ENCODE measurements at places on chromosomes 11 and 22.

- DNase-seq = no peak
Measured at GRCh38 chr11:115169251-115169650, 335.0 kb downstream of the CADM1 start.

DNA sequence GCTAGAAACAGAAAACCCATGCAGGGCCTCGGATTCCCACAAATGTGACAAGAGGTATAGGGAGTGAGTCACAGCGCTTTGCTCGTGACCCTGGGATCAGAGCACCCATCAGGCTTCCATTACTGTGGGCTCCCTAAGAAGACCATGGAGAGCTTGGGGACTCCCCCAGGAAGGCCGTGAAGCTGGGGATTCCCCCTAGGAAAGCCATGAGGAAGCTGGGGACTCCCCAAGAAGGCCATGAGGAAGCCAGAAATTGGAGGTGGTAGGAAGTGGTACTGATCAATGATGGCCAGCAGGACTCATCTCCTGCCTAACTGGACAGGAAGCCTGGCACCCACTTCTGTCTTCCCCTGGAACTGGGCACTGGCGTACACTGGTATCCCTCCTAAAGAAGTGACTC, 10.1 kb upstream of the DCPS start:
- DNase-seq = no peak

DNA sequence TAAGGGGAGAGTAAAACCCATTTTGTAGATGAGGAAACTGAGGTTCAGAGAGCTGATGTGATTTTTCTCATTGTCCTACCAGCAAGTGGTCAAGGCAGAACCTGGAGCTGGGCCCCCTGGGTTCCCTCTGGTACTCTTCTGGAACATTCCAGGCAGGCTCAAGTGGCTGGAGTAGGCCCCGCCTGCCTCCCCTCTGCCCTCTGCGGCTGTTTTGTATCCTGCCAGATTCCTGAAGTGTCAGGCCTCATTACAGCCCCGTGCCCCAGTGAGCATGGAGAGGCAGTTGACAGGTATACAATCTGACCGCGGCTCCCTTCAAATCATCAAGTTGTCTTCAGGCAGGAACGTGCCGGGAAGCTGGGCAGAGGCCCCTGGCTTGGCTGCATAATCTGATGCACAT, 94.6 kb upstream of the CD82 start:
- DNase-seq = no peak

- no peak for DNase-seq
Measured at GRCh38 chr22:24486501-24486921, 8.6 kb upstream of the UPB1 start.

DNA sequence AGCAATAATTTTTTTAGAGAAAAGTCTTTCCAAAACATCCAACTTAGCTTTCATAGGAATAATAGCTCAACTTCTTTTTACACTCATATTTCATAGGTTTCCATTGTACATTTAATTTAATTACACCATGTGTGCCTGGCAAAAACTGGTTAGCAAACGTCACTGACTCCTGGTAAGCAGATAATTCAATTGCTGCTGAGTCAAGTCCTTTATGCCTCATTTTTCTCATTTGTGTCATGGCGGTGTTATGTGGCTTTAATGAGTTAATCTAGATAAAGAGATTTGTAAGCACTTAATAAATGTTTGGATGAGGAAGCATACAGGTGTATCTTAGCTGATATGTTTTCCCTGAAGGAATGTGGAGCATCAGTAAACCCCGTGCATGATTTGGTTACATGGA, 41.2 kb upstream of the PAK1 start:
- no peak for DNase-seq

DNA sequence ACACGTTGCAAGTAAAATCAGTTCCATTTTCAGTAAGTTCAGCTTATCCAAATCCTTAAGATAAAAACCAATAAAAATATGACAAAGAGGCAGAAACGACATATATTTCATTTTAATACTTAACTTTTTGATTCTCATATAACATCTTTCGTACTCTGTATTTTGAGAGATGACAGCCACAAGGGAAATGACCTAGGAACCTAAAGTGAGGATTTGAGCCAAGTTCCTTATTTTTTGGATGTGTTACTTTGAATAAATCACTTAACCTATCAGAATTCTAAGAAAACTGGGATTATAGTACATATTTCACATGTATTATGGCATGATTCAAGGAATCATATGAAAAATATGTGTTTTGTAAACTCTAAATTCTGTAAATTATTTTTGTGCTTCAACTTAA, 143.6 kb upstream of the TRPC6 start:
- no peak for DNase-seq

- no peak for DNase-seq
Measured at GRCh38 chr11:102283116-102283485, 34.2 kb upstream of the BIRC3 start.

DNA sequence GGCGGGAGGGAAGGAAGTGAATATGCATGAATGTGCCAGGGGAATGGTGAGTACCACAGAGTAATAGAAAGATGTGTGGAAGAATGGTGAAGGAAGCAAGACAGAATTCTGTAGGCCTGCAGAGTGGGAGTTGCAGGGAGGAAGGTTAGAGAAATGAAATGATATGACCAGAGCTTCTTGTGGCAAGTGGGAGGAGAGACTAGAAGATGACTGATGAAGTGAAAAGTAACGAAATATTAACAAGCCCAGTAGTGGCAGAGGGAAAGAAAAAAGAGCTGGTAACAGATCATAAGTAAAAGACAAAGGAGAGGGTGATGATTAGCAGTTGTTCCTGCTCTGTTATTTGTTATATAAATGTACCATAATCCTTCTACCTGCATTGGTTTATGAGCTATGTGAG, 1.0 kb upstream of the ALKBH8 start:
- no peak for DNase-seq

- no peak for DNase-seq
Measured at GRCh38 chr11:69293819-69294505, at the start of gene MYEOV. Gene MYEOV (plus strand): TSS chr11:69294155. CDS start chr11:69295355, 1,200 bp downstream.

DNA sequence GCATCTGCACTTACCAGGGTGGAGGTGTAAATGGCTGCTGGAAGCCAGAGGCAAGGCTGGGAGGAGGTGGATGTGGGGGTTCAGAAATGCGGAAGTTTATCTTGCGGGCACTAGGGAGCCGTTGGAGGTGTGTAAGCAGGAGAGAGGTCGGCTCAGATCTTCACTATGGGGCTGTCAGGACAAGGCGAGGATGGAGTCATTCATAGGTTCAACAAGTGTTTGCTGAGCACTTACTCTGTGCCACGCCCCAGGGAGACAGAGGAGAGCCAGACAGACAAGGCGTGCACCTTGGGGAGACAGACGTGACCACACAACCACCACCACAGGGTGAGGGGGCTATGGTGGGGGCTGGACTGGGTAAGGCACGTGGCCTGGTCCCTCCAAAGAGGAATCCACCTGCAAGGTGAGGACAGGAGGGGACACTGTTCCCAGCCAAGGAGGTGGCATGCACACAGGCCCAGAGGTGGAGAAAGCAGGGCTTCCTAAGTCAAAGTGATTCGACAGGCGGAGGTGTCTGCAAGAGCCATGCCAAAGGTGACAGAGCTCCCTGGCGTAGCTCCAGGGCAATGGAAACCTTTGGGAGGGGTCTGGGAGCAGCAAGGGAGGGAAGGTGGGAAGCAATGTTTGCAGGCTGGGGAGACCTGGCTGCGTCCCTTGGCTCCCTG, 30.8 kb upstream of the TCF20 start:
- DNase-seq = no peak

GRCh38 chr11:19541521-19542049, 171.1 kb upstream of the NAV2 start:
- no peak for DNase-seq

GRCh38 chr11:819943-820649, 1.4 kb downstream of the PNPLA2 start:
- peak; percentile 76 for DNase-seq

- no peak for DNase-seq
Measured at GRCh38 chr11:46267930-46268329, 9.5 kb upstream of the CREB3L1 start.

DNA sequence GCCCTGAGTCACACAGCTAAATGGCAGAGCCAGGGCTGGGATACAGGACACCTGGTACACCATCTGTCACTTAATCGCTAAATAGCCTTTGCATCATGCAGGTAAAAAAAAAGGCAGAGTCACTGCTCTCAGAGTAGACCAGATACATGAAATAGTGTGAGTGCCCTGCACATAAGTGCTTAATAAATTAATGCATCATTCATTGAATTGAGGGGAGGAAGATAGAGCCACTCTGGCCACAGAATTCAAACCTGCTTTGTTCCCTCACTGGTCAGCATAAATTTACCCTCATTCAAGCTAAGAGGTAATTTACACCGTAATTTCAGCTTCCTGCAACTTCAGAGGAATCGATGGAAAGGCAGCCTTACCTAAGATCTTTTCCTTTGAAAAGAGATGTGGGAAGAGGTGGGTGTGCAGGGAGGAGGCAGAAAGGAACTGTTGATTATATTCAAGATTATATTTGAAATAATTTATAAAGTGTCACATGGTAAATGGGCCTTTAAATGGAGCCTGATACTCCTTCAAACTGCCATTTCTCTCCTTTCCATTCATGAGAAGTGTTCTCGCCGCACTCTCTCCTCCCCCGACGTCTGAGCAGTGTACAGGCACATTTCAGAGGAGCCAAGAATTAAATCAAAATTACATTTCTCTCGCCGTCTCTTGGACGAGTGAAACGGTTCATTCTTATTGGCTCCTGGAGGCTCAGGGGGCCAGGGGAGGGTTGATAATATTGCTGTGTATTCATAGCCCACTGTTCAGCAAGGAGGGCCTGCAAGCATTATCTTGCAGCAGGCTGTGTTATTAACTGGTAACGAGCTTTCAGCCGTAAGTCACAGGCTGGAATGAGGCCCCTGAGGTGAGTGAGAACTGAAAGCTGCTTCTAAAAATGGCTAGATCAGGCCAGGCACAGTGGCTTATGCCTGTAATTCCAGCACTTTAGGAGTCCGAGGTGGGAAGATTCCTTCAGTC, 52.2 kb upstream of the HMGXB4 start:
- no peak for DNase-seq

- DNase-seq = no peak
Measured at GRCh38 chr11:58829786-58830185, 14.7 kb downstream of the GLYATL2 start.

GRCh38 chr11:22416462-22416861, 78.3 kb downstream of the SLC17A6 start:
- no peak for DNase-seq

DNA sequence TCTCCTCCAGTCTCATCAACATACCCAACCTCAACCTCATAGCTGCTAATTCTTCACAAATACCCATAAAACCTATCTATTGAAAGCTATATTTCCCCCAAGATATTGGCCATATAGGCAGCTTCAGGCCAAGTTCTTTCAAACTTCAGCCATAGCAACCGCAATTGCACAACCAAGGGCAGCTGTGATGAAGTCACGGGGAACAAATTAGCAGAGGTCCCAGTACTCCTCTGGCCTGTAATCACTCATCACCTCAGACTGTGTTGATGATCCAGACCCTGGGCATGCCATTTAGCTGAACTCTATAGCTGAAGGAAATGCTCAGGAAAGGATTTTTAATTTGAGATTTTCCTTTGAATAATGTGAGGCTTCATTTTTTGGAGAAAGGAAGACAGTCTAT, 84.1 kb downstream of the SLC1A2 start:
- no peak for DNase-seq

DNA sequence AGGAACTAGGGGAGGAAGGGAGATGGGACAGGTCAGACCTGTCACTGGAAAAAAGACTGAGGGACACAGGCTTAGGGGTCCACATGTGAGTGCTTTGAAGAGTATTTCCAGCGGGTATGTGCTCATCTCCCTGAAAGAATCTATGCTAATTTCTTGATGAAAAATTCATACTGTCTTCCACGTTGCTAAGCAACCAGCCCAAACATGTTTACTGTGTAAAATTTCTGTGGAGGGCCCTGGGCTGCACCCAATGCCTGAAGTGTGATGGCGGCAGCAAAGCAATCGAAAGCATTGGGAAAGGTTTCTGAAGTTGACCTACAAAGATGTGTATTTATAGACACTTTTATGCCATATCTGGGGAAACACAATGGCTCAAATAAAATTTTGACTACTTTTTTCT, 7.4 kb downstream of the SYT13 start:
- DNase-seq = no peak

DNA sequence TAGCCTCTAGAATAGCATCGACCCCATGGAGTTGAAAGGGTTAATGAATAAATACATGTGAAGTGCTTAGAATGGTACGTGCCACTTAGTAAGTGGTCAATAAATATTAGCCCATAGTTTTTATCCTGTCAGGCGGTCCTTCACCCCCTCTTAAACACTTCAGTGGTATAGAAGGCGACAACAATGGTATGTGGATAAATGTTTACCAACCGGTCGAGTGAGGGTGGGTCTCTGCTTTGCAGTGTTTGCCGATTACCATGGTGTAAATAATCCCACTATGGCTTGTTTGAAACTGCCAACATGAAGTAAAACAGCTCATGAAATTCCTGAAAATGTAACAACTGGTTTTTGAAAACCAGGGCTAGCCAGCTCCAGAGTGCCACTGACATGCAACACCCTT, 541.2 kb downstream of the BUD13 start:
- no peak for DNase-seq

DNA sequence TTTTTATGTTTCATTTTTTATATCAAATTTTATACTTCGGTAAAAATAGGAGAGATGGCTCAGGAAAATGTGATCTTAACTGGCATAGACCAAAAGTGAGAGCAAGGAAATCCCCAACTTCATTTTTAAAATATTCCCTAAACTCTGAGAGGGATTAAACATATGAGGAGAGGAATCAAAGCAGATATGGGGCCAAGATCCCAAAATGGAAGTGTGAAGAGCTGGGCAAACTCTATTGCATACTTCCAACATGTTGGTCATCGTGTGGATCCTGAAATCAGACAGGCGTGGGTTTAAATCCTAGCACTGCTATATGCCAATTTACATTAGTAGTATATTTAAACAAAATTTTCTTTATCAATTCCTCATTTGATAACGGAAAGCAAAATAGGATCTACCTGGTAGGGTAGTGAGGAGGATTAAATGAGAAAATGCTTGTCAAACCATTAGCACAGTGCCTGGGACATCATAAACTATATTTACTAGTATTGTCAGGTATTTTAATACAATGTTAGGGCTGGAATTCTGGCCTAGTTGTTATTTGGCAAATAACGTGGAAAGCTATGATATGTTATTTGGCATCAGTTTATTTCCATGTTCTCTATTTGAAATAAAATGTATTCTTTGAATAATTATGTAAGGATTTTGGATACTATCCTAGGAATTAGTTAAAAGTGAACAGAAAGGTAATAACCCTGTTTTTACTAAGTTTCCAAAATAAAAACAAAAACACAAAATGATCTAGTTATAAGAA, 392.8 kb upstream of the CCDC90B start:
- DNase-seq = no peak

GRCh38 chr11:47241841-47242301, 6.7 kb downstream of the ACP2 start:
- no peak for DNase-seq

- DNase-seq = no peak
Measured at GRCh38 chr22:26289611-26290101, 120.4 kb downstream of the SEZ6L start.

DNA sequence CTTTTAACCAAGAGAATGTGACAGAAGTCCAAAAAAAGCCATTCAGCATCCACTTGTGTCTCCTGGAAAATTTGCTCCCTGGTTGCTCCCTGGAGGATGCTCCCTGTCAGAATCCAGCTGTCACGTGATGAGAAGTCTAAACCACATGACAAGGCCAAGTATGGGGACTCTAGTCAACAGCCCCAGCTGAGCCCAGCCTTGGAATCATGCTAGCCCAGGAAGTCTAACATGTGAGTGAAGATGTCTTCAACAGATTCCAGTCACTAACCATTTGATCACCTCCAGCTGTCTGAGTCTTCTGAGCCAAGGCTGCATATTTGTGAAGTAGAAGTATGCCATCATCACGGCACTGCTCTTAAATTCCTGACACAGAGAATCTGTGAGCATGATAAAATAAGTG, 4.2 kb downstream of the OR56B4 start:
- no peak for DNase-seq
